Epithelial cell of esophagus (primary cell): ENCODE measurements at places on chromosomes 3 and 15.

GRCh38 chr3:81910244-81910852 lies 148.9 kb upstream of the GBE1 start:
- DNase-seq = peak; percentile 52

DNA sequence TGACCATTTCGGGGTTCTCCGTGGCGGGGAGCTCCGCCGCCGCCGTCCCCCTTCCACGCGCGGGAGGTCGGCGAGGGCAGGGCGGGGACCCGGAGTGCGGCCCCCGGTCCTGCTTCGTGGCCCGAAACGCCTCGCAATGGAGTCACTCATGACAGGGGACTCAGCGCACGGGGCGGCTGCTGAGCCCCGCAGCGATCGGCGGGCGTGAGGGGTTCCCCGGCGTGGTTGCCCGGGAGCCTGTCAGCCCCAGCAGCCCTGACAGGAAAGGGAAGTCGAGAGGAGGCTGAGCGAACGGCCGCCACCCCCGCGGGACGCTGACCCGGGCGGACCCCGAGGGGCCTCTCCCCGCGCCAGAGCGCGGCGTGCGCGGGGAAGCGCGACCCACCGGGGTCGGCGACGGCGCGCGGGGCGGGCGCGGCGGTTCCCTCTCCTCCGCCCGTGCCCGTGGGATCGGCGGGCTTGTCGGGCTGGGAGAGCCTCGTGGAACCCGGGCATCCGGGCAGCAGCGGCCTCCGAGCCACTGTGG lies 564 bp upstream of the PIGZ start:
- DNase-seq = peak; percentile 34

DNA sequence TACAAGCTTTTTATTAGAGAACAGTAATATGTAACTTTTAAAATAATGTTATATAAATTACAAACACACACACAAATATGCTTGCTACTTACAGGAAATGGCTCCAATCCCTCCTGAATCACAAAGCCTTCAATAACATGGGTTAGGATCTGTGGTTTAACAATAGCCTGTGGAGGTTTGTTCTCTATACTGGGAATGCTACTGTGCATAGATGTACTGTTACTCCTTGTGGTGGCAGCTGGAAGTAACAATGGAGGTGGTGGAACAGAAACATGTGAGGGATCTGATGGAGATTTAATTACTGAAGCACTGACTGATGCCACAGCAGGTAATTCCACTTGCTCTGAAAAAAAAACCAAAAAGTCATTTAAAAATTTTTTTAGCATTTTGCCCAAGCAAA lies 64.4 kb downstream of the PHC3 start:
- DNase-seq = peak; percentile 8

- peak; percentile 75 for DNase-seq
Measured at GRCh38 chr3:81726735-81727134, 34.7 kb downstream of the GBE1 start.

DNA sequence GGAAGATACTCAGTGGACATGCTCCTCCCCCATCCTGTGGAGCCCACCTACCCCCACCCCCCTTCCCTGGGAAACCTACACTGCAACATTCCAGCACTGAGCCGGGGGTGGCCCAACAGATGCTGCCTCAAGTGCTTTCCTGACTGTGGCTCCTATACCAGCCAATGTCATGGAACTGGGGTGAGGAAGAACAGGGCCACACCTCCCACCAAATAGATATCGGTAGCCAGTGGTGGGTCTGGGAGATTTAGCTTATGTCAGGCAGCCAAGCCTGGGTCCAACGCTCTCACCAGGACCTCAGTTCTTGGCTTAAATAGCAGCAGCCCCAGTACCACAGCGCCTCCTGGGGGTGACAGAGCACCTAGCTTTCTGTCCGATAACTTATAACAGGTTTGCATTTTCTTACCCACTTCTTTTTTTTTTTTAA lies 30.3 kb downstream of the CDC25A start:
- DNase-seq = peak; percentile 71

DNA sequence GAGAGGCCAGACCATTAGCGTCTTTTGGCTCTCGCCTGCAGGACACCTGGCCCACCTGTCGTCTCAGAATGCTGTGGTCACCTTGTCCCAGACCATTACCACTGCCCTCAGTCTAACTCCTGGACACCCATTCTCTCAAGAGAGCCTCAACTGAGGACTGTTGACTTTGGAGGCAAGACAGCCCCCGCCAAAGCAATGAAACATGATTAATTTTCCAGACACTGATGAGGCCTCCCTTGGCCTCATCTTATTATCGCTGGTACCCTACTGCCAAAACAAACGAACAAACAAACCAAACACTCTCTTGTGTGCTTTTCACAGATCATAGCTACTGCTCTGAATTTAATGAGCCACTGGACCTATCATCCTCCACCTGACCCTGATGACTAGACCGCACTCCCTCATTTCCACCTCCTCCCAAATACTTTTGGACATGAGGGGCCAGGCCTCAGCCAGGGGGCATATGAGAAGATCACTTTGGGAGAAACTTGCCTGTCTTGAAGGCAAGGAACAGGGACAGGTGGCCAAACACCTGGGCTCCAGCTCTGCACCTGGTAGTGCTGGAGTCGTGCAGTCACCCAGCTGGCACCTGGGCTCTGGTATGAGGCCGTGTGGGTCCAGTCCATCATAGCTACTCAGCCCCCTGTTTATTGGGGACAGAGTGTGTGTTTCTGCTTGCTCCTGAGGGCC lies 27.6 kb downstream of the ALS2CL start:
- DNase-seq = no peak

GRCh38 chr3:16808393-16809107 lies 76.2 kb upstream of the PLCL2 start:
- no peak for DNase-seq

DNA sequence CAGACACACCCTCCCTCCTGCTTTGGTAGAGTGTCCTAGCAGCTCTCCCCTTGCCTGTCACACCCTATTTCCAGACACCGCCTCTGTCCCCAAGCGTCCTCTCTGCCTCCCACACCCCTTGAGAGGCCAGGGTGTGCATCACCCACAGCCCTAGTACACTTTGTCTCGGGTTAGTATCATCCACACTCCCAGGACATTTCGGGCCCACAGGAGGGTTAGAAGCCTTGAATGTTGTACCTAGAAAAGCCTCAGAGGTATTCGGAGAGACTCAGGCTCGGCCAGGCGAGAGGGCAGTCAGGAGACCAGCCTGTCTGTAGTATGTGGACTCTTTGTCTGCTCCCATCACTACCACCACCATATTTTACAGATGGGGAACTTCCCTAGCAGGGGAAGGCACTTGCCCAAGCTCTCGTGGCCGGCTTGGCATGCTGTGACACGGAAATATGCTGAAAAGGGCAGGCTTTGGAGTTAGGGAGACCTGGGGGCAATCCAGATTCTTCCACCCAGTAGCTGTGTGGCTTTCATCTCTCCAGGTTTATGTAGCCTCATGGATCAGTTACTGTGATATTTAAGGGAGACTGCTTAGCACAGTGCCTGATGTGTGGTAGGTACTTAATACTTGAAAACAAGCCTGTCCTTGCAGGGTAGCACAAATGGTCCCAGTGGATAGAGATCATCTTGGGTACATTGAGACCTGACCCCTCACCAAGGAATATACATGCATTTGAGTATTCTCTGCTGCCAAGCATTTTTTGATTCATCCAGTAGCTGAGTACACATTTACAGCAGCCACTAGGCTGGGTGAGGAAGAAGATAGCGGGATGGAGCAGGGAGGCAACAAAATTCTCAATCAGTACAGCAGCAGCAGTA lies 1.4 kb downstream of the TMEM43 start:
- DNase-seq = peak; percentile 10

- peak; percentile 55 for DNase-seq
Measured at GRCh38 chr15:101698314-101698713, 26.0 kb downstream of the TARS3 start.

GRCh38 chr3:58285334-58285733 lies 20.7 kb upstream of the RPP14 start:
- no peak for DNase-seq

- DNase-seq = peak; percentile 34
Measured at GRCh38 chr3:71725271-71725991, at the start of gene EIF4E3. Gene EIF4E3, minus strand, starts transcription at chr3:71725402. Its CDS starts 35 bp downstream, at chr3:71725367.

GRCh38 chr3:179391906-179392305 lies 44.4 kb downstream of the MFN1 start:
- DNase-seq = no peak

- DNase-seq = no peak
Measured at GRCh38 chr15:95953032-95953431, 377.5 kb upstream of the NR2F2 start.

DNA sequence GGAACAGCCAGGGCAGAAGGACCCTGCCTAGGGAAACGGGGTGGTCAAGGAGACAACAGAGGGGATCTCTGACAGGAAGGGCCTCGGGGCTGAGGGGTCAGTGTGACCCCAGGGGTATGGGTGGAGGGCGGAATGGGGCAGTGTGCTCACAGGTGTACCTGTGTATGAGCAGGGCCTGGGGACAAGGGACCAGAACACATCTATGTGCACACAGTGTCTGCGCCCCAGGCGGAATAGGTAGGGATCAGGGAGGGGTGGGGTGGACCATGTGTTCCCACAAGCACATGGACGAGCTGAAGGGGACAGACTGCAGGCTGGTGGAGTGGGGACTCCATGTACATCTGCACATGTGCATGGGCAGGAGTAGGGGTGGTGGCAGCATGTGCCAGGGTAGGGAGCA lies 5.0 kb upstream of the TLR9 start:
- DNase-seq = no peak

DNA sequence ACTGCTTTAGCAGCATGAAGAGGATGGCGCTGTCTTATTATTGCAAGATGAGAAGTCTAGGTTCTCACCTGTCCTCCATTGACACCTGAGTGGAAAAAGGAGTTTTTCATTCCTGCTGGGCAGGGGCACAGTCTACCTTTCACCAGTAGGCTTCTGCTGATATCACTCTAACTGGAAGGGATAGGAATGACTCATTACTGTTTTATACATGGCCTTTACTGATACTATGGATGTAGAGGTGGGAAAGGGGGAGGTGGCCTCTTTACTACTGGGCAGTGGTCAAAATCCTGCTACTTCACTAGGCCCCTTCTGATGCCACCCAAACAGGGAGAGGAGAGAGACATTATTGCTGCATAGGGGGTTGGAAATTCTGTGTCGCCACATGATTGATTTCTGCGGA lies 97.8 kb downstream of the BBX start:
- DNase-seq = no peak

- peak; percentile 93 for DNase-seq
Measured at GRCh38 chr15:45200001-45200798, 12.4 kb upstream of the SHF start.

GRCh38 chr3:98824256-98824655 lies 61.1 kb downstream of the ST3GAL6 start:
- no peak for DNase-seq

DNA sequence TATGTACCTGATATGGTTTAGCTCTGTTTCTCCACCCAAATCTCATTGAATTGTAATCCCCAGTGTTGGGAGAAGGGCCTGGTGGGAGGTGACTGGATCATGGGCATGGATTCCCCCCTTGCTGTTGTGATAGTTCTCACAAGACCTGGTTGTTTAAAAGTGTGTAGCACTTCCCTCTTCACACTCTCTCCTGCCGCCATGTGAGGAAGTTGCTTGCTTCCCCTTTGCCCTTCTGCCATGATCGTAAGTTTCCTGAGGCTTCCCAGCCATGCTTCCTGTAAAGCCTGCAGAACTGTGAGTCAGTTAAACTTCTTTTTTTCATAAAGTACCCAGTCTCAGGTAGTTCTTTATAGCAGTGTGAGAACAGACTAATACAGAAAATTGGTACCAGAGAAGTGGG lies 93.1 kb downstream of the C3orf70 start:
- no peak for DNase-seq

GRCh38 chr3:81716870-81717509 lies 44.5 kb downstream of the GBE1 start:
- peak; percentile 42 for DNase-seq

- no peak for DNase-seq
Measured at GRCh38 chr15:26166429-26166828, 303.3 kb upstream of the ATP10A start.

GRCh38 chr3:3641877-3642455 lies 157.3 kb upstream of the LRRN1 start:
- DNase-seq = no peak

GRCh38 chr3:46812237-46812791 lies 50.9 kb downstream of the MYL3 start:
- peak; percentile 79 for DNase-seq

DNA sequence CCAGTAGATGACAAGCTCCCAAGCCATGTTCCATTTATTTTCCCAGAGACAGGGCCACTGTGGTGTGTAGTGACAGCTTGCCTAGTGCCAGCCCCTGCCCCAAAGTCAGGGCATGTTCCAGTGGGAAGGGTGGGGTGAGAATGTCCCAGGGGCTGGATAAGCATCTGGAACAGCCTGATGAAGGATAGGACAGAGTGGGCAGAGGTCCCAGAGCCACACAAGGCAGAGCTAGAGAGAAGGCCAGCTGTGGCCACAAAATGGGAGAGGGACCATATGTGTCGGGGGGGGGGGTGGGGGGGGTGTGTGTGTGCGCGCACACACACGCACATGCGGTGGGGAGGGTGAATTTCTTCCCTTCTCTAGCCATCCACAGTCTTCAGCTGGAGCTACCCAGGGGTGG lies 27.0 kb upstream of the TSPAN3 start:
- no peak for DNase-seq

DNA sequence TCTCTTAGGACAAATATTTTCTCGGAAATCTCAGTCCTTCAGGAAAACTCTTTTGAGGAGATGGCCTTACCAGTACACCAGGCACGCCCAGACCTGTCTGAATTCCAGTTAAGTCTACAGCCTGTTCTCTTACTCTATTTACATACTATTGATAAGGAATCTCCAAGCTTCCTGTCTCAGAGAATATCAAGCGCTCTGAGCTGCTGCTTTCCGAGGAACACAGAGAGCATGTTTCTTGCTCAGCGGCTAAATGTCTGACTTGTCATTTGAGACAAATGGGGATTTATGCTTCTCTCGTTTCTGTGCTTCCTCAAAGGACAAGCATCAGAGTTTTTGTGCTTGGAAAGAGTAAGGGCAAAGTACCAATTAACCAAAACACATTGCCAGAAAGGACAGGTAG lies 112.4 kb upstream of the CCDC54 start:
- DNase-seq = peak; percentile 85

DNA sequence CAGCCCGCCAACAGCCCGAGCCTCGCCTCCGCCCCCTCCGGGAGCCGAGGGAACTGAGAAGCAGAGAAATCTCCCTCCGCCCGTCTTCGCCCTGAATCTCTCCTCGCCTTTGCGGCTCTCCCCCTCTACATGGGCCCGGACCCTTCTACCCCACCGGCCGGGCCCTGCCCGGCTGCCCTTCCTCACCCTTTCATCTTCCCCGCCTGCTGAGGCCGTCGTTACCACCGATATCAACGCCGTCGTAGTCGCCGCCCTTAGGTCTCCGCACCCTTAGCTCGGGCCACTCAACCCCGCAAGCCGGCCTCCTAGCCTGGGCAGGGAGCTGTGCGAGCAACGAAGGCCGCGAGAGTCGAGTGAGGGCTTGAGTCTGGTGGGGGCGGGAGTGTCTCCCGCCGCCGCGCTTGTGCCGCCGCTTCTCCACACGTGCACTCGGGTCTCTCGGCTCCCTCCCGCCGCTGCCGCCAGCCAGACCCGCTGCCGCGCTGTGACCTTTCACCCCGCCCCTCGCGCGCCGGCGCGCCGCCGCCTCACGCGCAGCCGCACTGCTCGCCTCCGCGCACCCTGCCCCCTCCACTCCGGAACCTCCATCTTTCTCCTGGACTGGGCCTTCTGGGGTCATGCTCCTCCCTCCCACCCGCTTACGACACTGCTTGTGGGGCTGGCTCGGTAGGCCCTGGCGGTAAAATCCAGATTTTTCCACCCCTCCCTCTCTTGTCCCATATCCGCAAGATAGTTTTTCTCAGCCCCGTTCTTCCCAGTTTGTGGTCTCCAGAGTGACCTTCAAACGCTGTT lies at the start of gene NAA50:
Gene NAA50, minus strand, starts transcription at position 494 of the 792 bp plus-strand sequence. Its CDS starts 300 bp downstream, at position 194.
- DNase-seq = peak; percentile 88
